Epithelial cell of esophagus (primary cell): ENCODE measurements at places on chromosomes 5 and 9.

DNA sequence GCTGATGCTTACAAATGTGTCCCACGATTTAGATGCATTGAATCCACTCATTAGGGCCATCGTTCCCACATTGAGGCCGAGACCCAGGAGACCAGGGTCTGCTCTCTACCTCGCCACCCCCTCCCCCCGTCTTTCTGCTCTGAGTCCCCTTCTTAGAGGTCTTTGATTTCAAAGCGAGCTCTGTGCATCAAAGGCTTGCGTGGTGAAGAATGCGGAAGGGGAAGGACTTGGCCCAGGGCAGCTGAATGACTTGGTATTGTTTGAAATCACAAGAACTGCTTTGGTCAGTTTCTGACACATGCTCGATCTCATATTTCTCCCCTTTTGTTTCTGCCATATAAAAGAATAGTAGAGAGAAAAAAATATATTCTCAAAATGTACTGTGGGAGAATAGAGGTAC lies 78.3 kb upstream of the IRX1 start:
- no peak for DNase-seq

GRCh38 chr5:107698286-107698685 lies 27.5 kb upstream of the EFNA5 start:
- DNase-seq, result peak; percentile 39

GRCh38 chr9:4386819-4387218 lies 87.0 kb upstream of the GLIS3 start:
- peak; percentile 13 for DNase-seq

- peak; percentile 39 for DNase-seq
These were observed 60.7 kb downstream of the HRH2 start for GRCh38 chr5:175718401-175719108.

- no peak for DNase-seq
These were observed 165.5 kb upstream of the EDIL3 start for GRCh38 chr5:84550222-84550621.

GRCh38 chr5:53067641-53068040 lies 41.9 kb downstream of the MOCS2 start:
- peak; percentile 66 for DNase-seq

DNA sequence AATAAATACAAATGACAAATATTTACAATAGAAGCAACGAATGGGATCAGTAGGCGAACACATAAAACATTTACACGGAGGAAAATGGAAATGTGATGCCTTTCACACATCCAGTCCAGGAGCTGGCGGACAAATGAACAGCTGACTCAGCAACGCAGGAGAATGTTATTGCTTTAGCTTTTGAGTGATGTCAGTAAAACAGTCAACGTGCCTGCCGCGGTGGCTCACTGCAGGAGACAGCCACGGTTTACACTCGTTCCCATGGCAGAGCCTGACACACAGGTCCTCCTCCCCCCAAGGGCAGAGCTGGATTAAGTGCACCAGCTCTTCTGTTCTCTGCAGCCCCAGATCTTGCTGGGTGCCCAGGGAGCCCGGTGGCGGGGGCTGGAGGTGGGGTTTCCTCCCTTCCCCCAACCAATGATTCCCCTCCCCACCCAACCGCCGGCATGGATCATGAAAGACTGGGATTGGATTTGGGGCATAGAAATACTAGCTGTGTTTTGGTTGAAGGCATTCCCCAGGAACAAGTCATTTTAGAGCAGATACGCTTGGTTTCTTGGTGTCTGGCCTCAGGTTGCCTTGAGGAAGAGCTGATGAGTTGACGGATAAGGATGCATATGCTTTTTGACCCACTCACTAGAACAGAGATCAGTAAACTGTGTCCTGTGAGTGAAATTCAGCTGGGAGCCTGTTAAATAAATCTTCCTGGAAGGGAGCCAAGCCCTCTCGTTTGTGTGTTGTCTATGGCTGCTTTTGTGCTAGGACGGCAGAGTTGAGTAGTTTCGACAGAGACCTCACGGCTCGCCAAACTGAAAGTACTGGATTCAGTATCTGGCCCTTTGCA lies 12.5 kb downstream of the STC2 start:
- DNase-seq, result peak; percentile 93

DNA sequence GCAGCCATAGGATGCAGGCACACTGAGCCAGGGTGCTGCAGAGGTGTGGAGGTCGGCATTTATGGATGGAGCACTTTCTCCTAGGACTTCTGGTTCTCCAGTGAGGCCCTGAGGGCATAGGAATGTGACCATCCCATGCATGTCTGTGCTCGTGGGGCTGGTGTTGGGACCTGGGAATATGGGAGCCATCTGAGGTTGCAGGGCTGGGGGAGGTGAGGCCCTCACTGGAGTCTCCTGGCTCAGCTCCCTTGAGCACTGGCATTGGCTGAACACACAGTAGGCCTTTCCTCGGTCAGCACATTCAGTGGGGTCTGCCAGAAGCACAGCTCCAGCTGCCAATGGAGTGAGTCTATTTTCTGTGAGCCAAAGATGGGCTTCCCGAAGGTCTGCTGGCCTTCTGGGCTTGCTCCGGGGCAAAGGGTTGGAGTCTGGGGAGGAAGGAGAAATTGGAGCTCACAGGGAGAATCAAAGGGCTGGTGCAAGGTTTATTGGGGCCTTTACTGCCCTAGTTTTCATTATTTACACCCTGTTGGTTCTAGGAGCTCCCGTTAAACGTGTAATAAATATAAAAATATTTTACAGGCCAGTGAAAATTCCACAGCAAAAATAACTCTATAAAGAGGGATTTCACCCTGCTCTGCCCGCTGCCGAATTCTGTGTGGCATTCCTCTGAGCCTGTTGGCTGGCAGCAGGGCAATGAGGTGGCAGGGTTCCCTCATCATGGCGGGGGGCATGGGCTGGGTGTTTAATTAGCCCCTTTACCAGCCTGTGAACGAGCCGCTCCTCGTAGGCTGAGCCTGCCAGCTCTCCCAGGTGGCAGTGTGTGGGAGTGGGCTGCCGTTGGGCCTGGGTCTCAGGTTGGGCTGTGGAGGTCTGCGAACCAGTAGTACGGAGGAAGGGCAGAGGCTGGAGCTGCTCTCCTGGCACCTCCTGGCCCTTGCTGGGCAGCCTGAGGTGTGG lies 31.6 kb upstream of the PITX1 start:
- peak; percentile 11 for DNase-seq

DNA sequence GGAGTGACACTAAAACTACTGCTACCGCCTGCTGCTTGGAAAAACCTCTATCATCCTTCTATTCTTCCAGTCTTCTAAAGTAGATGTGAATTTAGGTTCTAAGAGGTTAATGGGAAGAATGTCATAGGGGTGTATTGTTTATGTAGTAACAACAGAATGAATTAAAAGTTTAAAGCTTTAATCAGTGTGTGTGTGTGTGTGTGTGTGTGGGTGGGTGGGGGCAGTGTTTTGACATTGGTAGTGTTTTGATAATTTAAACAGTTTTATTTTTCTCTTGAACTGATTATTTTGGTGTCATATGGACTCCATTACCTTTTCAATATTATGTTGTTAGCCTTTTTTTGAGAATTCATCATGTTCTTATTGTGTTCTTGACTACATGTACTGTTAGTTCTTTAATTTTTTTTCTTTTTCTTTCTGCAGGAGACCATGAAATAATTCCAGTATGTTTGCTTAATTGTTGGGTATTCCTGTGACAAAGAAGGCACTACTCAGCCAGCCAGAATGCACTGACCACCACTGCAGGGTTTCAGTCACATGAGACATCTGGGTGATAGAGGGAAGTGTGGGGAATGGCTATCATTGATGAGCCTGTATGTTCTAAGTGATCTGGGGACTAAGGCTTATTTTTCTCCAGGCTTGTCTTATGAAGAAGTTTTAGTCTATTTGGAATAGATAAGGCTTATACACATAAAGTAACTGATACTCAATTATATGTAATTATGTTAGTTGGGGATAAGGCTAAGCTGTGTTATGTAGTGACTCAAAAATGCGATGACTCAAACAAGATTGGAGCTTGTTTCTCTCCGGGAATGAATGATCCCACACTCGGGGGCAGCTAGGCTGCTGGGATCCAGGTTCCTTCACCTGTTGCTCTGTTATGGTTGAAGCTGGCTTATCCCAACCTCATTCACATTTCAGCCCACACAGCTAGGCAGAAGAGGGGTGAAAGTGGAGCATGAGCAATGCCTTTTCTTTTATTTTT lies 50.2 kb upstream of the ACTBL2 start:
- DNase-seq, result peak; percentile 72

DNA sequence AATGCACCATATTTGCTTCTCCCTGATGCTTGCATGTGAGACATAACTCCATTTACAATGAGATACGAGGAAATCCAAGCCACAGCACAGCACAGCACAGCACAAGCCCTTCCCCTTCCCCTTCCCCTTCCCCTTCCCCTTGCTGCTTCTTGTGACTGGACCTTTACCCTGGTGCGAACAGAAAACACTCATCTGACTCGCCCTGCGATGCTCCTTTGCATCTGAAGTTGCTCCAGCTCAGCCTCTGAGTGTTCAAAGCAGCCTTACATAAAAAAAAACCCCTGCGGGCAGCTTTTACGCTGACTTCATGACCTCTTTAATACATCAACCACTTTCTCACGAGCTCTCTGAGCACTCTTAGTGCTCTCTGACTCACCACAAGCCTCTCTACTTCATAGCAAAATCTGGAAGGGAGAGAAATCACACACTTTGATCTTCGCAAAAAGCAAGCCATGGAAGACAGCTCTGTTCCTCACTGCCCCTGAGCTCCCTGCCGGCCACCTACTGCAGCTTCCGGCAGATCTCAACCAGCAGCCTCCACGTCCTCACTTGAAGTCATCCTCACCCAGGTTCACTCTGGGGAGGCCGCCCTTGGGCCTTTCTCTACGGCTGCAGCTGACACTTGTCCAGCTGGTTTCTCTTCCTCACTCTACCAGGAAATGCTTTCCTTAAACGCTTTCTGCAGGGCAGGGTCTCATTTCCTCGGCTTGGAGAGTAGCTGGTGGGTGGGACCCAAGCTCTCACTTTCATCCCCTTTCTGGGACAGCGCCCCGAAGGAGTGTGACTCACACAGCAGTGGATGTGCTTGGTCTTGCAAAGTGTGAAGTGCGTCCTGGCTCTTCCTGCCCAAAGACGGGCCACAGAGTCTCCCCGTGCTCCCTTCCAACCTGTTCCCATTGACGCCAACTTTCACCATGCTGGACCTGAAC lies 5.3 kb downstream of the SLC34A1 start:
- DNase-seq, result peak; percentile 96
